ENCODE measurements at places on chromosomes 4 and X.

DNA sequence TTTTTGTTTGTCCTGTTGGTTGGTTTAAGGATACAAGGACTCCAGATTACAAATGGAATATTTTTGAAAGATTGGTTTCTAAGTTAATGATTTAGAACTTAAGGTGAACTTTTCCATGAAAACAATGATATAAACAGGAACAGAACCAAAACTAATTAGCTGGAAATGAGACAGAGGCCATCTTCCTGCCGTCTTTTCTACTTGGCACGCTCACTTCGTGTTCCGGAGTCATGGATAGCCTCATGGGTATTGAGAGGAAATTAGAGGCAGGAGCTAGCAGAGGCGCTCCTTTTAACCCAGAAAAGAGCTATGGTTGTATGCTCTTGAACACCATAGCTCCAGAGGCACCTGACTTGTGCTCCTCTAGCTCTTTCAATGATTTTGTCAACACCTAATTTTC is 2.4 kb downstream of the FAM241A start:
- DNase-seq = no peak

GRCh38 chr4:121198251-121198650 is 34.1 kb upstream of the TNIP3 start:
- DNase-seq = no peak

GRCh38 chr4:80806472-80806871 is 224.0 kb upstream of the BMP3 start:
- no peak for DNase-seq

DNA sequence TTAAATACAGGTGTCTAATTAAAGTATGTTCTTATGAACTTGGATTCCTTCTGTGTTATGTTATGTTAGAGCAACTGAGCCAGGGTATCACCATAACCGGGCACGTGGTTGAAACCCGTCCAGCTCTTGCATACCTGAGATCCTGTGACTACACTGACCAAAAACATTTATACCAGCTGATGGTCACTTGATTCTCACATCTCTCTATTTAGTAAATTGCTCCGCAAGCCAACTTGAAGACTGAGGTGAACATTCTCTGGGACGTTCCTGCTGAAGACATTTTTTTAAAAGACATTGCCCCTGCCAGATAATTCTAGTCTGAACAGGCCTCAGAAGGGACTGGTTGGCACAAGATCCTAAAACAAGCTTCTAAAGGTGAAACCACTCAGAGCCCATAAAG is 550.0 kb upstream of the DIPK2B start:
- no peak for DNase-seq

GRCh38 chrX:68550193-68550592 is 51.3 kb downstream of the YIPF6 start:
- no peak for DNase-seq

GRCh38 chr4:82138374-82138773 is 235.4 kb downstream of the HNRNPD start:
- no peak for DNase-seq

DNA sequence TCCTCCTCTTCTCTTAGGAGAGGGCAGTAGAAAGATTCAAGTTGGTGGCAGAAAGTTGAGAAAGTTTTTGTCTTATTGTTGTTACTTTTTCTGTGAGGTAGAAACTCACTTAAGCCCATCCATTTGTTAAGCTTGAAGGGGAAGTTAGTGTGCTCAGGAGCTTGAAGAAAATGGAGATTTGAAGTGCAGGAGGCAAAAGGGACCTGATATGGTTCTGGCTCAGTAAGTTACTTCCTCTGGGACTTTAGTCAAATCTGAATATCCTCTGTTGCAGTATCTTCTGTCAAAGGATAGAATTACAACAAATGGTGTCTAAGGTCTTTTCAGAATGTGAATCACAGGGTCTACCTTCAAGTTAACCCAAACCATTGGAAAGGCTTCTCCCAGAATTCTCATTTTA is 46.2 kb downstream of the CXCL13 start:
- no peak for DNase-seq

- no peak for DNase-seq
Measured at GRCh38 chr4:152696764-152697261, 17.0 kb upstream of the TMEM154 start.

GRCh38 chr4:176358083-176358469 is 38.3 kb downstream of the SPCS3 start:
- no peak for DNase-seq

GRCh38 chr4:99062120-99062519 is 26.5 kb downstream of the ADH5 start:
- DNase-seq = peak; percentile 6

DNA sequence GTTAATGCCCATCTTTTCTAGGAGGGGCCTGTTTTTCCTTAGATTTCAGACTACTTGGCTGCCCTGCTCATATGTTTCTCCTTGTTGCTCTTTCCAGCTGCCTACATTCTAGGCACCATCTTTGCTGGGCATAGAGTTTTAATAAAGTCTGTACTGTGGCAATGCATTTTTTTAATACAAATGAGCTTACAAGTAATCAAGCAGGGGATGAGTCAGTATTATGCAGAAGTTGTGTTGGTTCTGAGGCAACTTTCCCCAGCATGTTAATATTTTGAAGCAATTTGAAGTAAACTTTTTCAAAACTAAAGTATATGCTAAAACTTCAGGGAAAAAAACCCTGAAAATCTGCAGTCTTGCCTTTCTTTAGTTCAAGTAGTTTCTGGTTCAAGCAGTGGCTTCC is 372.0 kb upstream of the GATB start:
- DNase-seq = no peak
